ENCODE measurements at places on chromosomes 4 and X.
A peak's percentile ranks its signal among the peaks of the same experiment; 100 is the strongest.

DNA sequence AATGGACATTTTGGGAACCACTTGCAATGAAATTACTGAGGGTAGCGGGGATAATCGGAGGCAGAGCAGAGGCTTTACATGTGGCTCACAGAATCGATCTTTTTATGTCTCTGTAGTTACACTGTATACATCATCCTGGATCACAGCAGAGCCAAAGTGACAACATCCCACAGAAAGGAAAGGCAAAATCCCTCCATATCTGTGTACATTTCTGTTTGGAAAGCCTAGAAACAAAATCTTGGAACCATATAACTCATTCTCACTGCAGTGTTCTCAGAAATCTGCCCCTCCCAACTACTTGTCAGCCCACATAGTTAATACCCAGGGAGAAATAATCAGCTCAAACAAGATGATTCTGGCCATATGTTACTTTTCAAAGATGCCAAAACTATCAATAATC, 211.6 kb downstream of the DCLK2 start:
- DNase-seq: no peak

- no peak for DNase-seq
Observed at GRCh38 chr4:142832022-142832421, 14.1 kb downstream of the INPP4B start.

- no peak for DNase-seq
Observed at GRCh38 chr4:75886104-75886503, 16.1 kb downstream of the PPEF2 start.

GRCh38 chr4:151629097-151629783, 131.6 kb downstream of the GATB start:
- DNase-seq: no peak

DNA sequence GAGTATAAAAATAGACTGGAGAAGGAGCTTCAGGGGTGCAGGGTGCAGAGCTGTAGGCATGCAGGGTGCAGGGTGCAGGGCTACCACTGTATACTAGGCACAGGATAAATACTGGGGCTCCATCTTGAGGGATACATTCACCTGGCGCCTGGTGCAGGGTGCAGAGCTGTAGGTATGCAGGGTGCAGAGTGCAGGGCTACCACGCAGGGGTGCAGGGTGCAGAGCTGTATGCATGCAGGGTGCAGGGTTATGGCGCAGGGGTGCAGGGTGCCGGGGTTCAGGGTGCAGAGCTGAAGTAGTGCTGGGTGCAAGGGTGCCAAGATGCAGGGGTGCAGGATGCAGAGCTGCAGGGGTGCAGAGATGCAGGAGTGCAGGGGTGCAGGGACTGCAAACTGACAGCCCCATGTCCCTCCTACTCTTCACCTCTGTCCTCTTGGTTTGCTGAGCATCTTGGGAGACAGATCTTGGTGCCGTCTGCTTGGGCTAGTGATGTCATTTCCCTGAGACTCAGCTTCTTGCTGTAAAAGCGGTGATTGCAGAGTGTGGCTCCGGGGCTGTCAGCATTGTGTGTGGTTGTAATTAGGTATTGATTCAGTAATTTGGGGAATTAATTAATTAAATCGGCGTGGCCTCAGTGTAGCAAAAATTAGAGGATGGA, 91.2 kb downstream of the ADRA2C start:
- DNase-seq: no peak

DNA sequence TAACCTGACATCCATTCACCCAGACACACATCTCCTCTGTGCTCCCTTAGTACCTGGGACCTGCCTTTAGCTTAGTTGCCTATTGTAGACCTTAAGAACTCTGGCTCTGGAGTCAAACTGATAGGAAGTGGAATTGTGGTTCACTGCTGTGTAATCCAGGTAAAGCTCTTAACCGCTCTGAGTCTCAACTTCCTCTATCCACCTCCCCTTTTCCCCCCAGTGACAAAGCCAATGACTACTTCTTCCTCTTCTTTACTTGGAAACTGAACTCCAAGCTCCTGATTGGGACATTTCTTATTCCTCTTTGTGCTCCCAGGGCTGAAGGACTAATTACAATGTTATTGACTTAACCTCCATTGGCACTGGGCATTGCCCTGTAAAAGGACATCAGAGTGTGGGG, 94.1 kb downstream of the DRD5 start:
- no peak for DNase-seq

DNA sequence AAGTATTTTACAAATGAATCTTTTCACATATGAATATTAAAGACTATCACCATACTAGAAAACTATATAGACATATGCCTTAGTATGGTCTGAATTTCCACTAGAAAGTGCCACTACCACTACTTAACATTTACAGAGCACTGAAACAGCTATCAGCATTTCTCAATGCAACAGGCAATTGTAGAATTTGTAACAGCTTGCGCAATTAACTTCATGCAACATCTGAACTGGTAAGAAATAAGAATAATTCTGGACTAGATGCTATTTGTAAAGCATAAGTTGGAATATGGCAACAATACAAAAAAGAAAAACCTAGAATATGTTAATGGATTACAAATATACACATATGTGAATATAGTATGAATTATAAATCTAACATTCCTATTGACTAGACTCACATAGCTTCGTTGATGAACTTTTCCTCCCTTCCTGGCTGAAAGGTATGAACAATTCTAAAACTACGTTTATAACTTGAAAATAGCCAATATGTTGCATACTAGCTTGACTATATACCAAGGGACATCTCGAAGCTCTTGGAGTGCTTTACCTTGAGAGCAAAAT, 82.0 kb downstream of the ATP8A1 start:
- DNase-seq: no peak

GRCh38 chr4:41209187-41209586, 5.2 kb downstream of the APBB2 start:
- no peak for DNase-seq

- no peak for DNase-seq
Observed at GRCh38 chr4:11894977-11895376, 466.3 kb upstream of the HS3ST1 start.

GRCh38 chr4:87985097-87985886, 9.8 kb downstream of the SPP1 start:
- DNase-seq: peak; percentile 92

- no peak for DNase-seq
Observed at GRCh38 chr4:164224871-164225270, 529.1 kb upstream of the SMIM31 start.

DNA sequence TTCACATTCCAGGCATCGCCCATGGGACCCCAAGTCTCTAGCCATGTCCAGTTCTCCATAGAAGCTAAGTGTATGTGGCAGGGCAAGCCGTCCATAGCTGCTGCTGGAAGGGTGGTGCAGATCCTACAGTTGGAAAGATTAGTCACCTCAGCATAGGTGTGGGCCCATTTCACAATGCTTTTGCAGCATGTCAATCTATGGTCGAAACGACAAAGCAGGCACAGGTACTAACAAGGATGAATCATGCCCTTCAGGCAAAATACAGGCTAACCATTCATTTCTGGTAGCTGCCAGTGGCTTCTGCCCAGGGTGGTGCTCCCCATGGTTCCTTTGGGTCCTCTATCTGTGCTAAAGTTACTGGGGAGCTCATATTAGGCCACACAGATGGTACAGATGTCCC, 225.2 kb downstream of the ADGRL3 start:
- no peak for DNase-seq

GRCh38 chr4:40193016-40193571, 3.7 kb upstream of the RHOH start:
- DNase-seq: no peak

GRCh38 chr4:181647396-181648147, 595.6 kb upstream of the TENM3 start:
- DNase-seq: no peak

DNA sequence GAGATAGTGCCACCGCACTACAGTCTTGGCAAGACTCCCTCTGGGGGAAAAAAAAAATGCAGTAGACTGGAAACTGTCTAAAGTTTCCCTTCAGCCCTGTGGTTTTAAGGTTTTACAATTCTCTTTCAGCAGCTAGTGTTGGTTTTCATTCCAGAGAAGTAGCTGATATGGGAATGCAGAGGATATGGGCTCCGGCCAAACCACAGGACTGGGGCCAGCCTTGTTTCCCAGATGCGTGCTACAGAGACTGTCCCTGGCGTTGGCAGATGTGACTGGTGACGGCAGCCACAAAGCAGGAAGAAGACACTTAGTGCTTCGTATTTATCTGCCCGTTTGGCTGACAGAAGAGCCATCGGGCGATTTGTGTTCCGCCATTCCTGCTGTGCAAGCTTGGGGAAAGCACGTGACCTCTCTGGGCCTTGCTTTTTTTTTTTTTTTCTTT, 43.2 kb downstream of the ZBTB49 start:
- DNase-seq: peak; percentile 11

DNA sequence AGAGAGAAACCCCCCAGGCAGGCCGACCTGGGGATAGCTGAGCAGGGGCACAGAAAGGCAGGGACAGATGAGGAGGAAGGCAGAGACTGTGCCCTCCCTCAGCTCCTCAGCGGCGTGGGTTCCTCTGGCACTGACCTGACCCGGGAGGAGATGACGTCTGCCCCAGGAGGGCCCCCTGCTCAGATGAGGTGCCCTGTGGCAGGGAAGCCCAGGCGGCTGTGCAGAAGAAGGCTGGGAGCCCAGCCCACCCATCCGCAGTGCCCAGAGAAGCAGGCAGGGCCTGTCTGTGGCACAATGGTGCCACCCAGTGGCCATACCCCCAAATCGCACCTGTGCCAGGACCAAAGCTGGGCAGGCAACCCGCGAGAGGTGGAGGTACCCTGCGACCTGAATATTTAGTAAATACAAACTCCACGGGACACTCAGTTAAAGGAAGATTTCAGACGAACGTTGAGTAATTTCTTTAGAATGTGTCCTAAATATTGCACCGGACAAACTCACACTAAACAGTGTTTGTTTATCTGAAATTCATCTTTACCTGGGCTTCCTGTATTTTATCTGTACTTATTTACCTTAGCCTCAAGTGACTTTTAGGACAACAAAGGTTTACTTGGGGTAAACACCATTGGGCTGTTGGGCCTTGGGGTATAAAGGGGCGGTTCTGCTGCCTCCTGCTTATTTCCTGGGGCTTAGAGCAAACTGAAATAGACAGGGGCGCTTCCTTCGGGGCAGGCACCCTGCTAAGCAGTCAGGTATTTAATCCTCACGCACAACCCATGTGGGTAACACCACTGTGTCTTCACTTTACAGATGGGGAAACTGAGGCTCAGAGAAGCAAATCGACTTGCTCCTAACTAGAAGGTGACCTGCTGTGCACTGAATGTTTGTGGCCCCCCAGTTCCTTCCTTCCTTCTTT, 46.5 kb upstream of the HMX1 start:
- peak; percentile 29 for DNase-seq

DNA sequence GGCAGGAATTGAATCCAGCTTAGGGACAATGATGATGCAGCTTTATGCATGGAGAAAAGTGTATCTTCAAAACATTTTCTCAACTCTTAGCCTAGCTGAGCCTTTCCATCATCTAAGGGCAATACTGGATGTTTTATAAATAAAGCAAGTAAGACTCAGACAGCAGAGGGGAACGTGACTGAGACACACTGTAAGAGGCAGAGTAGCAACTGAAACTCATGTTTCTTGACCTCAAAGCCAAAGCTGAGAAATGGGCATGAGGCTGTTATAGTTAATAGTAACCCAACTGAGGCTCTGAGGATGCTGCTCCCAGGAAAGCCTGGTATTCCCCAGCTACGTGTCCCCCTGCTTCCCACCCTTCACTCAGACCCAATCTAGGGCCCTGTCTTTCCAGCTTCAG, 44.6 kb downstream of the ARHGEF9 start:
- DNase-seq: no peak

DNA sequence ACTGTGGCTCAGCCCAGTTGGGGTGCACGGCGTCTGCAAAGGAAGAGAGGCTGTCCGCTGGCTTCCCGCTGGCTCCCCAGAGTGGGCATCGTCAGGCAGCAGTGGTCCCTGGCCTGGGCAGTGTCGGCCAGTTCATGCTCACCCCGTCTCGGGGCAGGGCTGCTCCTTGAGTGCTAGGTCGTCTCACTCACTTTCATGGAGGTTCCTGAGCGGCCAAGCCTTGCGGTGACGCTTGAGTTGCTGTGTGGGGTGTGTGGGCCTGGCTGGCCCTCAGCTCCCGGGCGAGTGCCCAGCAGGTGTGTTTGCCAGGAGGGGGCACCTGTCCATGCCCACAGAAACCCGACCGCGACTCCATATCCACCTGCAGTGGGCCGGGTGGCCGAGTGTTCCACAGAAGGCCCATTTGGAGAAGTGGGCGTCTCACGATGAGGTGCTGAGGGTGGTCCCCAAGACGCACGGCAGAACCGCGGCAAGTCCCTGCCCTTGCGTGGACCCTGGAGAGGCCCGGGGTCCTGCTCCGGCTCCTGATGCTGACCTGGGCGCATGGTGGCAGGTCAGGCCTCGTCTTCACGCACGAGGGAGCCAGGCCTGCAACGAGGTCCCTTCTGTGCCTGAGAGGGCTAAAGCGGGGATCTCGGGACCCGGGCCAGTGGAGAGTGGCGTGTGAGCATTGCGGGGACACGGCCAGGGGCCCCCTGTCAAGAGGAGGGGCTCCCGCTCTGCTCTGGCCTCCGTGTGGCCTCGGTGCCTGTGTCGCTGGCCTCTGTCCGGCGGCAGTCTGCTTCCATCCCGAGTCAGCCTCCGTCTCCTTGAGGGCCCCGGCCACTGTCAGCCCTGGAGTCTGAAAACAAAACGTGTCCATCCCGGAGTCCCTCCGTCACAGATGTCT, 18.5 kb upstream of the UVSSA start:
- DNase-seq: no peak

DNA sequence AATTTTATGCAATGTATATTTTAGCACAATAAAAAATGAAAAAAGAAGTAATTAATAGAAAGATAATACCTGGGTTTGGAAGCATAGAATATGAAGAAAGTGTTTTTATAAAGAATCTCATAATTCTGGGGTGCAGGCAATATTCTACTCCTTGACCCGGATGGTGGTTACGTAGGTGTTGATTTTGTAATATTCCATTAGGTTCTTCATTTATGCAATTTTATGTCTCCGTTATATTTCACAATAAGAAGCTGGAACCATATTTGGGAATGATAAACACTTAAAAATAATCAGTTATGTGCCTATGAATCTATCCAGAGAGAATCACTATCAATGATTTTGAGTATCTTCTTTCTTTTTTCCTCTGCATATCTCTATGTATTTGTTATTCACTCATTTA, 38.5 kb downstream of the CHRNA9 start:
- no peak for DNase-seq

- DNase-seq: no peak
Observed at GRCh38 chrX:11789809-11790208, 31.8 kb downstream of the MSL3 start.

GRCh38 chr4:169050284-169050683, 40.2 kb upstream of the CBR4 start:
- DNase-seq: no peak
